ENCODE measurements at places on chromosomes 6 and 20.

DNA sequence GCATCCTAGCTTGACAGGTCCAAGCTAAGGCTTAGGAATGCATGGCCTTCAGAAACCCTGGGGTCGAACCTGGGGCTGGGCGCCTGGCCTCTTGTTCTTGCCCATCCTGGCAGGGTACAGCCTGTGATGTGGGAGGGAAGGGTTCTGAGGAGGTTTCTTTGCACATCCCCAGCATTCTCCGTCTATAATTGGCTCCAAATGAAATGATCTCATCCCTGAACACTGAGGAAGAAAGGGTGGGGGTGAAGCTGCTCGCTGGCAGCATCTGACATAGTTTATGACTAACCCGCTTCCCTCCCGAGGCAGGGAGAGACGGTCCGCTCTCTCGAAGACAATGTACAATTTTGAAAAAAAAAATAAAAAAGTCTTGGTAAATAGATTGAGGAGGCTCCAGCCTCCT lies 67.1 kb upstream of the ZNFX1 start:
- DNase-seq = peak; percentile 21

DNA sequence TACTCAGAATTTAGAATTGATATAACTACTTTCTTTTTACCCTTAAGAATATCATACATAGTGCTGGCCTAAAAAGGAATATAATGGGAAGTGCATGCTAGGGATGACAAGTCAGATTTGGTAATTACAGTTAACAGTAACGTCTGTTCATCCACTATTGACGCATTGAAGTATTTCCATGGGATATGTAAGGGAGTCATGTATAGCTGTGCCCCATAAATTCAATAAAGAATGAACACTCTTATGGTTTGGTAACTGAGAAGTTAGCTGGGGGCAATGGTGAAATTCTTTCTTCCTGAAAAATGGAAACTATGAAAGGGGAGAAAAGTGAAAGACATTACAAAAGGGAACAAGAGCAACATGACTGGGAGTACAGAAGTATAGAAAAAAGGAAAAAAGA lies 2.6 kb upstream of the COL19A1 start:
- no peak for DNase-seq

GRCh38 chr20:31607640-31608250 lies 2.7 kb downstream of the ID1 start:
- DNase-seq = no peak

GRCh38 chr6:156807028-156807427 lies 29.9 kb downstream of the ARID1B start:
- no peak for DNase-seq

DNA sequence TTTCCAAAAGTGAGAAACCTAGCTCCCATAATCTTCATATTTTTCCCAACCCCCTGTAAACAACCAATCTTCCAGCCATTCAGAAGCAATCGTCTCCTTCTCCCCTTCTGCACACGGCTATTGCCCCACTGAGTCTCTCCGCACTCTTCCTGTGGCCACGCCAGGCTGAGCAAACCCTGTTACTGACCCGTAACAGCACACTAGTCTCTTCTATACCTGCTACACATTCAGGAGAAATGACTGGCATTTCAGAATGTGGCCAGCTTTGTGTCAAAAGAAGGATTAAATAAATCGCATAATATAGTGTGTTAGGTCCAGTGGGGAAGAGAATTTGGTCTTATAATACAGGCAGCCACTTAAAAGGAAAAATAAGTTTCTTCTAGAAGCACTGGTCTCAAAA lies 41.4 kb downstream of the ECT2L start:
- no peak for DNase-seq

DNA sequence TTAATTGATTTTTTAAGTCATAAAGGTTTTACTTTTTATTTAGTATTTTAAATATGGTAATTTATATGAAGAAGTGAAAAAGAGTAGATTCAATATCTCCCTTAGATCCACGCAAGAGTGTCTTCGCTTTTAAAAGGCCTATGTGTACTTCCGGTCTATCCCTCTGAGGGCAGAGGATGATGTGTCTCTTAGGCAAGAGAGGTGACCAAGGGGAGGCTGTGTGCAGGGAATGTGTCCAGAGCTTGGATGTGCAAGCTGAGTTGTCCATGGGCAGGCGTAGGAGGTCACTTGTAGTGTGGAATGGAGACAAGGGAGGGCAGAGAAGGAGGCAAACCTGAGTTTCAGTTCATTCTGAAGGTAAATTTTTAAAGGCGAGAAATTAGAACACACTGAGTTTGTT lies 113.9 kb downstream of the CRYBG1 start:
- DNase-seq = no peak

DNA sequence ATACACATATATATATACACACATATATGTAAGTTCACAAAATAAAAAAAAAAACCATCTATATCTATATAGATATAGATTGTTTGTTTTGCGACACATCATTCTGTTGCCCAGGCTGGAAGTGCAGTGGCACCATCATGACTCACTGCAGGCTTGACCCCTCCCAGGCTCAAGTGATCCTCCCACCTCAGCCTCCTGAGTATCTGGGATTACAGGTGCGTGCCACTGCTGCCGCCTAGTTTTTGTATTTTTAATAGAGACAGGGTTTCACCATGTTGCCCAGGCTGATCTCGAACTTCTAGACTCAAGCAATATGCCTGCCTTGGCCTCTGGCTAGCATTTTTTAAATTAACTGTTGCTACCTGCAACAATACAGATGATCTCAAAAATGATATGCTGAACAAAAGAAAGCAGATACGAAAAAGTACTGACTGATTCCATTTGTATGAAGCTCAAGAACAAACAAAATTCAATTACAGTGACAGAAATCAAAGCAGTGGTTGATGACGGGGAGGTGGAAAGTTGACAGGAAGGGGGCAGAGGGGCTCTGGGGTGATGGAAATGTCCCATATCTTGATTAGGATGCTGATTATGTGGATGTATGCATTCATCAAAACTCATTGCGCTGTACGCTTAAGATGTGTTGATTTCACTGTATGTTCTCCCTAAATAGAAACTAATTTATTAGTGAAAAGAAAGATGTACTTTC lies 49.6 kb downstream of the ATXN1 start:
- no peak for DNase-seq

DNA sequence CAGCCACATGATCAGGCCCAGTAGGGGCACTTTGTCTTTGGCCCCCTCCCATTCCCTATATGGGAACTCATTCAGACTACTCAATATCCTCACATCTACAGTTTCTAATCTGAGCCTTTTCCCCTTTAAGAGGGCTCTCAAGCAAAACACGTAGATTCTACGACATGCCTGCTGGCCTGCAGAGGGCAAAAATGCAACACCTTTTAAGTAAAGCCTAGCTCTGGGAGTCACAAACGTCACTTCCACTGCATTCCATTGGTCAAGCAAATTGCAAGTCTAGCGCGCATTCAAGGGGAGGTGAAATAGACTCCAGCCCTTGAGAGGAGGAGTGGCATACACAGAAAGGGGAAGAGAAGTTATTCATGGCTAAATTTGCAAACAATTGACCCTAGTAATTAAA lies 70.6 kb downstream of the CDC40 start:
- no peak for DNase-seq

- DNase-seq = no peak
Measured at GRCh38 chr6:131910219-131910589, 41.0 kb downstream of the CCN2 start.

DNA sequence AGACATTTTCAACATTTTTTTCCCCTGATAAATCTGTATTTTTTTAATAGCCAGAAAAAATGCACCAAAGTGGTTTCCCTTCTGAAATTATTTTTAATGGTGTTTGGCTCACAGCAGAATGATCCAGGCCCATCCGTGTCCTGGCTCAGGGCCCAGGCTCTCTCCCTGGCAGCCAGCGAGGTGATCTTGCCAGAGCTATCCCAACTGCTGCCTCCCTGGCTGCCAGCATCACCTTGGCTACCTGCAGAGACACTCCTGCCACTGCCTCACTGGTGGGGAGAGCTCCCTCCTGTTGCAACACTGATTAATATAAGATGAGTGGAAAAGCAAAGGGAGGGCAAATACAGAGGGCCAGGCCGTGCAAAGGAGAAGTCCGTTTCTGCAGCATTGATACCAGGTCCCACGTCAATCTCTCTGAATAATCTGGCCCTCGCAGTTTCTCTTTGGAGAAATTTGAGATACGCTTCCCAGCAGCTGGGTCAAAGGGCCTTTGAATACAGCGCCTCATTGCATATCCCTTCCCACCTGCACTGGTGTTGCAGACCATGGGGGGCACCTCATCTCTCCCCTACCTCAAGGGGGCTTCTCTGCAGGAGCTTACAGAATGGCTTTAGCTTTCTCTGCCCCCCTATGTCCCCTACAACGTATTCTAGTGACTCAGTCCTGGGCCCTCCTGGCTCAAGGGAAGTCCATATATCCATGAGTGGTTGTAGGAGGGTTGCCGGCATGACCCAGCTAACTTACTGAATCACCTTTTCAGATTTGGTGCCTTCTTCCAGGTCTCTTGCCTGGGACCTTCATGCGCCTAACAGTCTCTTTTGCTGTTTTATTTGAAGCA lies 12.8 kb upstream of the DSTN start:
- peak; percentile 38 for DNase-seq

DNA sequence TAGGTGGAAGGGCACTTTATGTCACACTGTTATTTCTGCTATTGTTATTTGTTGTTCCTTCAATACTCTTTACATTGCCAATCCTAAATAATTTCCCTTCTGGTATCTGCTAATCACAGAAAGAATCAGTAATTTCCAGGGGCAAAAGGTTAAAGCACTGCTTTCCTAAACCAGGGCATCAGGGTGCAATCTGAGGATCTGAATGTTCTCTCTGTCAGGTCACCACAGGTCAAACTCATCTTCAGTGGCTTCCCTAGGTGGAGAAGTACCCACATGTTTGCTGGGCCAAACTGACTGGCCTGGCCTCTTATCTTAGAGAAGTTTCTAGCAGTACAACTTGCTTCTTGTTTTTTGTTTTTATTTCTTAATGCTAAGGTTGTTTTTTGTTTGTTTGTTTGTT lies 118.7 kb downstream of the OPRM1 start:
- no peak for DNase-seq

- DNase-seq = no peak
Measured at GRCh38 chr6:81564470-81565068, 187.9 kb downstream of the TENT5A start.

DNA sequence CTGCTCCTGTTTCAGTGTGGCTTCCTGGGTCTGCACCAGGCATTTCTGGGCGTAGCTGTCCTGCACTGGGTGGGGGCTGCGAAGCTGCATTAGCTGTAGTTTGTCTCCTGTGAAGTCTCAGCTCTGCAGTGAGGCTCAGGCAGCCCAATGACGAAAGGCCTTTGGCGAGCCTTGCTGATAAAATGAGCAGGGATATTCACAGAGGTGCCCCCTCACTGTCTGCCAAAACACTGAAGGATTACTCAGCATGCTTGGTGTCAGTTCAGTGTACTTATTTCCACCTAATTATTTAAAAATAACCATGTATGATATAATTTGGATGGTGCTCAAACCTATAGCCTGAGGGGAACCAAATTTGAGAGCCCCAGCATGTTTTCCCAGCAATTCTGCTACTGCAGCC lies 73.5 kb downstream of the ECT2L start:
- no peak for DNase-seq

GRCh38 chr20:36147690-36148089 lies 6.8 kb upstream of the EPB41L1 start:
- no peak for DNase-seq

DNA sequence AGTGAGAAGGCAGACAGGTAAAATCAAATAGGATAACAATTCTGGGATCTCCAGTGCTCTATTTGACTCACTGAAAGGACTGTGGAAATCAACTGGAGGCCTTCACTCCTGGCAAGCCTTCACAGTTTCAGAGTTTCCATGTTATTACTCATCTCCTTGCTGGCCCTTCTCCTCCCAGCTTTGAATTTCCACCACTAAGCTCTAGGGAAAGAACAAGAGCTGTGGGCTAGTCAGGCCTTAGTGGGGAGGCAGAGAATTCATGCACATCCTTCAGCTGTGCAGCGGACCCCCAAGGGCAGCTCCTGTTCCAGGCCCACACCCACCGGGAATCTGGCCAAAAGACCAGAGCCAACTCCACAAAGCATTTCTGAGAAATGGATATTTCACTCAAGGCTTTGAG lies 26.0 kb downstream of the MYLIP start:
- peak; percentile 59 for DNase-seq

DNA sequence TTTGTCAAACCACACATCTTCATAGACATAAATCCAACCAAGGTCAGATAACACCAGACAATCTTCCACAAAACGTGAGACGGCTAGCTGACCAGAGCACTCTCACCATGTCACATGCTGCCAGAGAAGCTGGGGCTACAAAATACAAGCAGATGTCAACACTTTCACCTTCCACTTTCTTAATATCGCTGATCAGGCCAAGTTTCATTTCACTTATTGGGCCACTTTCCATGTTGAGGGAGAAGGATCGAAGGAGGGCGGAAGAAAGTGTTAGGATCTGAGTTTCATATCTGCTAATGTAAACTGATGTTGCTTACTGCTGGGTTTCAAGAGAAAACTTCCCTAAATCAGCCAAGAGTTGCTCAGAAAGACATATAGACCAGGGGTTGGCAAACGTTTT lies 177.0 kb upstream of the PRDM1 start:
- DNase-seq = no peak

- DNase-seq = peak; percentile 14
Measured at GRCh38 chr20:55977690-55978459, 27.4 kb downstream of the CBLN4 start.

GRCh38 chr20:19802492-19803158 lies 44.6 kb downstream of the RIN2 start:
- no peak for DNase-seq

DNA sequence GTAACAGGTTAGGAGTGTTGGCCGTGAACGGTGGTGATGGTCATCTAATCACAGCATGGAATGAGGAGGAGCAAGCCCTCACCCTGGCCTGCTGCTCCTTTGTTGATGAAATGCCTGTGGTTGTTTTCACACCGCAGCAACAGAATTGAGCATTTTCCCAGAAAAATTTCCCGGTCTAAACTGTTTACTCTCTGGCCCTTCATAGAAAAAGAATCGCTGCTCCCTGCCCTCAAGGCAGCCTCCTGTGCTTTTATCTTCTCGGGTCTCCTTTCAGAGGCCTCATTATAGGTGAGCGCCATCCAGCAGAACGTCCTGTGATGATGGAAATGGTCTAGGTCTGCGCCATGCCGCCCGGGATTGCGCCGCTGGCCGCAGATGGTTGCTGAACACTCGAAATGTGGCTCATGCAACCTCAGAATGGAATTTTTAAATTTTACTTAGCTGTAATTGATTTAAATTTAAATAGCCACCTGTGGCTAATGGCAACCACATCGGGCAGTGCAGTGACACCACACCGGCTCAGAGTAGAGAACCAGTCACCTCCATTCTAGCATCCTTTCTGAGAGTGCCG lies 30.2 kb downstream of the PHACTR3 start:
- DNase-seq = no peak

DNA sequence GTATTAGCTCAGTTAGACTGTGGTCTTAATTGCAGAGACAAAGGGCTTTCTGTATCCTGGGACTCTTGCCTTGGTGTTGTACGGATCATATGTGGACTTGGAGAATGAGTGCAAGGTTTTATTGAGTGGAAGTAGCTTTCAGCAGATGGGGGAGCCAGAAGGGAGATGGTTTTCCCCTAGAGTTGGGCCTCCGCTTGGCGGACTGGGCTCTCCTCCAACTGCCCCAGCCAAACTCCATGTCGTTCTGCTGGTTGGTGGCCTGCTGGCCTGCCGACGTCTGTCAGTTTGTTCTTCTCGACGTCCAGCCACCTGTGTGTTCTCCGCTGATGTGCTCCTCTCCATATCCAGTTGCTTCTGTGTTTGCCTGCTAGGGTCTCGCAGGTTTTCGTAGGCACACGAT lies 189.5 kb upstream of the FLRT3 start:
- no peak for DNase-seq
